ENCODE measurements at places on chromosomes 2 and 18.
A peak's percentile ranks its signal among the peaks of the same experiment; 100 is the strongest.

- no peak for DNase-seq
Observed at GRCh38 chr2:71787476-71788185, 334.3 kb downstream of the DYSF start.

DNA sequence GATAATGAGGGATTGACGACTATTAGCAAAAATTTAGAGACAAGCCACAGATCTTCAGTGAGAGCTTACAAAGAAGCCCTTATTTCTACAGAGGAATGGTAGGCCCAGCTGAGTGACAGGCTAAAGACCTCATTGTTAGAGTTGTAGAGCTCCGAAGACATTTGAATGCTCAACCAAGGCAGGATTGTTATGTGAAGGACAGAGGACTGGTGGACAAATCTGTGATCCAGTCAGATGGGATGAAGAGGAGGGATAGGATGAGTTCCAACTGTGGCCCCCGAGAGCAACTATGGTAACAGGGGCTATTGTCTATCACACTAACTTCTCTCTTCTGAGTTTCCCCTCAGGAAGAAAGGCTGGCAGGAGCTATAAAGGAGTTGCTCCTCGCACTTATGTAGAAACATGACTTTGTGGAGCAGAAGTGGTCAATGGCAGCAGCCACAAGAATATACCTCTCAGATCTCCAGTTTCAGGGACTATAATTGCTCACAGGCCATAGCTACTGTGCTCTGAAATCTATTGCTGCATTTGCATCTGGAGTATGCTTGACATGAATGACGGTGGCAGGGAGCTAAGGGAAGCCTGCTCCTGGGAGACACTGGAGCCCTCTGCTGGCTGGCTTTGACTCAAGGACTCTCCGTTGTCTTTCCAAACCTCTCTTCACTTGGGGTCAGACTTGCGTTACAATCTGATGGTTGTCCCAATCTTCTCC is 50.3 kb upstream of the GREB1L start:
- peak; percentile 82 for DNase-seq

- peak; percentile 6 for DNase-seq
Observed at GRCh38 chr2:70570041-70570661, 16.5 kb upstream of the TGFA start.

DNA sequence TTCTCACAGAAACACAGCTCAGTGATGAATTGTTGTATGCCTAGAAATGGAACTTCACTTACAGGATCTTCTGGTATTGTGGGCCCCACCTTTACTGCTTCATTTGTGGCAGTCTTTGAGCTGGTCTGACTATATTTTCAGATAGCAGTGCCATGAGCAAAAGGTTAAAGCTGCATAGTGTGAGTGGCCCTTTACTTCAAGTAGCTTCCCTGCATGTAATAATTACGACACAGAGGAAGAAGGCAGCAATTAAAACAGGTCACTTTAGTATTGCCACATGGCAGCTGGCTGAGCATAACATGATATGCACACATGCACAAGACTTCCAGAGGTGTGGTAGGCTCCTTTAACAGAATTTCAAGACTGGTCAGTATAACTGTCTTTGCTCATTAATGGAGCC is 426.3 kb upstream of the ZEB2 start:
- peak; percentile 4 for DNase-seq

- peak; percentile 50 for DNase-seq
Observed at GRCh38 chr2:200812122-200813022, 662 bp downstream of the BZW1 start.

DNA sequence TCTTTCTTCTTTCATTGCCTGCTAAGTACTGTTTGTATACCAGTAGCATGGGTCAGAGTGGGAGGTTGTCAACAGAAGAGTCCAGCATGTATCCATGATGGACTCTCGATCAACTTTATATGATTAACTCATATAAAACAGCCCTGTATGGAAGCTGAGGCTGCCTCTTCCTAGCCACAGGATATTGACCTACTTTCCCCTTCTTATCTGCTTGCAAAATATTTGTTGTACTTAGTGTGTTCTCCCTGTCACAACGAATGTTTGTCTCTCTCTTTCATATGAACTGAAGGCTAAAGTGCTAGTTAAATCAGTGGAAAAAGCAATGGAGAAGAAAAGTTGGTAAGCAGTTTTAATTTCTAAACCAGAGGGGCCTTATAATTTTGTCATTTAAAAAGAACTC is 17.8 kb downstream of the MYO1B start:
- DNase-seq = peak; percentile 35

GRCh38 chr18:48674758-48675351 is 136.0 kb downstream of the CTIF start:
- DNase-seq = no peak

DNA sequence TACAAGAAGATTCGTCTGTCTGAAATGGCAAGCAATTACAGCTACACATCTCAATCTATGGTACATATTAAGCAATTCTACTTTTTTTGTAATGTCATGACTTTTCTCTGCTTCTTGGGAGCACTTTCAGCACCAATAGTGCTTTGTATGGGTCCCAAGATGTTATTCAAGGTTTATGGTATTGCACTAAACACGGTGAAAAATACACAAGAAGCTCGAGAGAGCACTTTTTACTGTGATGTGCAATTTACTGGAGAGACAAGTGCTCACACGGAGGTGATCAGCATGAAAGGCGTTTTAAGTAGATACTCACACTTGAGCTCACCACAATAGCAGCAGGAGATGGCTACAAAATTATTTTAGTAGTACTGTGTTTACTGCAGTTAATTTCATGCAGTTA is 783.6 kb downstream of the CBLN2 start:
- no peak for DNase-seq

GRCh38 chr18:48002933-48003365 is 72.5 kb upstream of the SMAD2 start:
- peak; percentile 25 for DNase-seq

GRCh38 chr2:29215739-29216608 is 100.8 kb downstream of the CLIP4 start:
- DNase-seq = no peak

DNA sequence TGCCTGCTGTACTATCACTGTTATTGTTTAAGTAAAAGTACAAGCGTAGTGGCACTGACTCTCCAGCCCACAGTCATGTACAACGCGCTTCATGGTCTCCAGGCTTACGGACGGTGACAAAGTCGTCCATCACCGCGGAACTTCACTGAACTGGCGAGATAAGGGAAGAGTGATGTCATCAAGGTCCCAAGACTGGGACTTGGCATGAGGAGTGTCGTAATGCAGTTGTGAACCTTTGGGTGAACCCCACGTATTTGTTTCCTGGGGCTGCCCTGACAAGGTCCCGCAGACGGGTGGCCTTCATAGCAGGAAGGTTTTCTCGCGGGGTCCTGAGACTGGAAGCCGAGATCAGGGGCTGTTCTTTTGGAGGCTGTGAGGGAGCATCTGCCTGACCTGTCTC is 17.3 kb downstream of the NFATC1 start:
- DNase-seq = no peak

GRCh38 chr2:168494190-168494711 is 38.2 kb downstream of the CERS6 start:
- peak; percentile 53 for DNase-seq

DNA sequence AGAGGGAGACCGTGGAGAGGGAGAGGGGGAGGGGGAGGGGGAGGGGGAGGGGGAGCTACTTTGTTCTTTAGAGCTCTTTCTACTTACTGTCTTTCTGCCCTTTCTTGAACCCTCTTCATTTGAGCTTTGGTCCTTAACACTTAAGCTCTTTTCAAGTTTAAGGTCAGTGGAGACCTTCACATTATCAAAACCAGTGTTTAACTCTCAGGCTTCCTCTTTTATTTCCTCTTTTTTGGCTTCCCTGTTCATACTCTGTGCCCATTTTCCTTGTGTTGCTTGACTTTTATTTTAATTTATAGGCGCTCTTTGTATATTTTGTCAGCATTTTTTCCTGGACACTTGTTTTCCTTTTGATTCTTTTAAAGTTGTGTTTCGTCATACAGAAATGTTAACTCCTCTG is 37.1 kb downstream of the ACSL3 start:
- DNase-seq = no peak

- DNase-seq = no peak
Observed at GRCh38 chr2:223386984-223387383, 215.2 kb downstream of the SCG2 start.

- DNase-seq = no peak
Observed at GRCh38 chr2:11578081-11578948, 44.5 kb downstream of the GREB1 start.

- DNase-seq = no peak
Observed at GRCh38 chr2:207264310-207264709, 98.6 kb upstream of the KLF7 start.

- DNase-seq = no peak
Observed at GRCh38 chr18:55501579-55501978, 86.4 kb downstream of the TCF4 start.

DNA sequence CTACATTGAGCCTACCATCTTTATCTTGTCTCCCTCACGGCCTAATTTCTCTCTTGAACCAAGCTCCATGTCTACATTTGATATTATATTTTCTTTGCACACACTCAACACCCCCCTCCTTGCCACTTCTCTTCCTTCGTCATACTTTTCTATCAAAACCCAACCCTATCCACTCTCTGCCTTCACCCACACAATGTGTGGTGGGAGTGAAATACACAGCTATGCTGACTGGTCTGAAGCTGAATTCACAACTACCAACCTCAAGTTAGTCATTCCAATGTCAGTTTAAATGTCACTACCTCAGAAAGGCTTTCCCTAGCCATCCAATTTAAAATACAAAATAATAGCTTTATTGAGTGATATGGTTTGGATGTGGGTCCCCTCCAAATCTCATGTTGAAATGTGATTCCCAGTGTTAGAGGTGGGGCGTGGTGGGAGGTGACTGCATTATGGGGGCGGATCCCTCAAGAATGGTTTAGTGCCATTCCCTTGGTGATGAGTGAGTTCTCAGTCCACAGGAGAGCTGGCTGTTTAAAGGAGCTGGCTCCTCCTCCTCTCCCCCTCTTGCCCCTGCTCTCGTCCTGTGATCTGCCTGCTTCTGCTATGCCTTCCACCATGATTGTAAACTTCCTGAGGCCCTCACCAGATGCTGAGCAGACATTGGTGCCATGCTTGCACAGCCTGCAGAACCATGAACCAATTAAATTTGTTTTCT is 112.1 kb downstream of the DTNB start:
- no peak for DNase-seq

- peak; percentile 84 for DNase-seq
Observed at GRCh38 chr2:178271629-178272333, 77.5 kb downstream of the OSBPL6 start.

GRCh38 chr2:207879536-207879935 is 109.8 kb upstream of the FZD5 start:
- no peak for DNase-seq

DNA sequence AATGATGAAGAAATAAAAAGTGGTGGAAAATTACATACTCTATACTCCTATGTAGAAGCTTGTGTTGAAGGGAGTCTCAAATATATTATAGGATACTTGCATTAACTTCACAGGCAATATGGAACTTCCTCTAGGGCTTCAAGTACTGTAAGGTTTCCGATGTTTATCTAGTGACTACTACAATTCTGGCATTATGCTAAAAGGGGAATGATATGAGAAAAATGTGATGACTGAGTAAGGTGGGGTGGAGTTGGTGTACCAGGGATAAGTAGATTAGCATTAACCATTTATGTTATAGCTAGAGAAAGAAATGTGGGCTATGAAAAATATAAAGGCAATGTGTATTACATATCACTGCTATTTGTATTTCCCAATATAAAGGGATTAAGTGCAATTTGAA is 229.5 kb downstream of the DCC start:
- DNase-seq = peak; percentile 25

DNA sequence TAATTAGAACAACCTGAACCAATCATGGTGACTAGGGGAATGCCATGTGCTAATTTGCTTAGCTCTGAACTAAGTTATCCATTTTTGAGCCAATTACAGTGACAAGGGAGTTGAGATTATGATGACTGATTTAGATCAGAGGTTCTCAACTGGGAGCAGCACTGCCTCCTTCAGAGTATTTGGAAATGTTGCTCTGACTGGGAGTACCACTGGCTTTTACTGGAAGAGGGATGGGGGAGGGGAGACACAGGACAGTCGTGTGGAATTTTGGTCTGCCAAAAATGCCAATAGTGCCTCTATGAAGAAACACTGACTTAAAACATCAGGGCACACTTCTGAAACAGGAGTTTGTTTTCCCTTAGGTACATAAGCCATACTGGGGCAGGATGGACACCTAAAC is 48.1 kb upstream of the VPS54 start:
- DNase-seq = peak; percentile 17

GRCh38 chr18:48548011-48548771 is 9.4 kb downstream of the CTIF start:
- peak; percentile 83 for DNase-seq

- no peak for DNase-seq
Observed at GRCh38 chr2:113888641-113889470, 1.0 kb upstream of the ACTR3 start.

DNA sequence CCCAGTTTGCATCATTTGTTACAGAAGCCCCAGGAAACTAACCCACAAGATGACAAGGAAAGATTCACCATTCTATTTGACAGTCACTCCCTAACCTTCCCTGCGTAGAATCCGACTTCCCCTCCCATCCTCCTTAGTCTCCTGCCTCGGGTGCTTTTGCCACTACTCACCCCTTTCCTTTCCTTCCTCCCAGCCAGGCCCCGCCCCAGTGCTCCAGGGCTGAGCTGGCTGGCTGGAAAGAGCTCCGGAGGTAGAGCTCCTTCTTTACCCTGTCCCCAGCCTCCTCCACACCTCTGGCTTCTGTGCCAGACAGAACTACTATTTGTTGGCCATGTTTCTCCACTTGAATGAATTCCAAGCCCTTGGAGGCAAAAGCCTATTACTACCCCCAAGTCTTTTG is 317.6 kb upstream of the NCKAP5 start:
- no peak for DNase-seq

DNA sequence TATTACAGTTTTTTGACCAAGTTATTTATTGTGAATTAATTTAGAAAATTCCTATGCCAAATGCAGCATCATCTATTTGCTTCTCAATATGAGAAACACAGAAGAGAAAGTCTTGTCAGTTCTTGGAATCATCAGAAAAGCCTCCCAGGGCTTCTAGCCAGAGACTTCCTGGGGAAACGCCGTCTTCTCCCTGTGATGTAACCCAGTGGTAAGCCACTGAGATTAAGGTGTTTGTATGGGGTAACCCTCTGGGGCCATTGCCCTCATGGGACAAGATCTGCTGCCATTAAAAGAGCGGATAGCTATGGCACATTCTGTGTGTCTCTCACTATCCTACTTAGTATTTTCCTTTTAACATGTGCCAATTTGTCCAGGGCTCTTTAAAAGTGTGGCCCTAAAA is 28.0 kb downstream of the ANKRD29 start:
- DNase-seq = peak; percentile 20

GRCh38 chr2:102424754-102425153 is 1.8 kb downstream of the IL18RAP start:
- no peak for DNase-seq

GRCh38 chr2:27885234-27885633 is 5.0 kb downstream of the RBKS start:
- DNase-seq = peak; percentile 16

All from choroid plexus epithelial cell (primary cell).